ENCODE measurements at places on chromosomes 11 and 22.

GRCh38 chr22:41256254-41257253, 15.8 kb upstream of the CHADL start:
- peak; percentile 25 for DNase-seq

- DNase-seq = peak; percentile 40
Measured at GRCh38 chr22:46941968-46942798, 179.7 kb downstream of the TBC1D22A start.

GRCh38 chr22:26416670-26417276, 12.3 kb upstream of the ASPHD2 start:
- DNase-seq = peak; percentile 88

GRCh38 chr22:17105143-17106129, 15.7 kb downstream of the TMEM121B start:
- DNase-seq = no peak

GRCh38 chr11:61637277-61637676, 42.9 kb upstream of the DAGLA start:
- DNase-seq = no peak

DNA sequence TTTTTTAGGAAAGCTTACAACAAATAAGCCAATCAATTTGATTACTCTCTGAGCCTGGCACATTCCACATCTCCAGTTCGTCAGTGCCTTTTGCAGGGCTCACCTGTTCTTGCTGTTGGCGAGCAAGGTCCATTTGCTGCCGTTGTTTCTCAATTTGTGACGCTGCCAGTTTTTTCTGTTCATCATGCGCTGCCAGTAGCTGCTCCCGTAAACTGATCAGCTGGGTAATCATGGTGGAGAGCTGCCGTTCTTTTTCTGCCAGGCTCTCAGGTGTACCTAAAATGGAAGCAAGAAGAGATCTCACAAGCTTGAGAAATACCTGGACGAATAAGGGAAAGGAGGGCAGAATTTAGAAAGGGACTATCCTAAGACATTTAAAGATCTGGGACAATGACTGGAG, 169.7 kb downstream of the SOX6 start:
- DNase-seq = no peak

DNA sequence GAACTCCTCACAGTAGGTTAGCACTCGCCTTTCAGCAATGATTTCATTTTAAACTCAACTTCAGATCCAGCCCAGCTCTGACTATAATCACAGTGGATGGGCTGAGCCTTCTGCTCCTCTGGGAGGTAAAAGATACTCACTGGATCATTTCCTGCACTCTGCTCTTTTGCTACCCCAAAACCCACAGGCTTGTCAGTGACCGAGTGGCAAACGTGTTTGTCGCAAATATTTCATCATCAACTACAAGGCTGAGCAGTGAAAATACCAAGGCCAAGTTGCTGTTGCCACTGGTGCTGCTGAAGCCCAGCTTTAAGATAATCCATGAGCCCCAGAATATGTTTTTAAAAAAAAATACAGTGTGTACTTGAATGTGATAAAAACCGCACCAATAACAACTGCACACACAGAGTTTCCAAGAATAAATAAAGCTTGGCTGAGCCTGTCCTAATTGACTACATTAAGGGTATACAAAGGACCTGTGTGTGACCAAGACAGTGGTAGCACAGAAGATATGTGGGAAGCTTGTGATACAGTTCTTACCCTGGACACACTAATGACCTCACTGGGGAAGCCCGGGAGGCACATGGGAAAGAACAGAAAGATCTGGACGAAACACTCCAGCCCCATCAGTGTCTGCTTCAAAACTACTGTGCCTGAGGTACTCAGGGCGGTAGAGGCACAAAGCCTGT, 41.3 kb downstream of the ABTB2 start:
- peak; percentile 41 for DNase-seq

- peak; percentile 74 for DNase-seq
Measured at GRCh38 chr11:68946416-68947090, 34.2 kb downstream of the MRGPRD start.

GRCh38 chr11:71326328-71326940, 74.1 kb upstream of the SHANK2 start:
- no peak for DNase-seq

GRCh38 chr22:35539910-35540594, 579 bp upstream of the RASD2 start:
- DNase-seq = peak; percentile 48

DNA sequence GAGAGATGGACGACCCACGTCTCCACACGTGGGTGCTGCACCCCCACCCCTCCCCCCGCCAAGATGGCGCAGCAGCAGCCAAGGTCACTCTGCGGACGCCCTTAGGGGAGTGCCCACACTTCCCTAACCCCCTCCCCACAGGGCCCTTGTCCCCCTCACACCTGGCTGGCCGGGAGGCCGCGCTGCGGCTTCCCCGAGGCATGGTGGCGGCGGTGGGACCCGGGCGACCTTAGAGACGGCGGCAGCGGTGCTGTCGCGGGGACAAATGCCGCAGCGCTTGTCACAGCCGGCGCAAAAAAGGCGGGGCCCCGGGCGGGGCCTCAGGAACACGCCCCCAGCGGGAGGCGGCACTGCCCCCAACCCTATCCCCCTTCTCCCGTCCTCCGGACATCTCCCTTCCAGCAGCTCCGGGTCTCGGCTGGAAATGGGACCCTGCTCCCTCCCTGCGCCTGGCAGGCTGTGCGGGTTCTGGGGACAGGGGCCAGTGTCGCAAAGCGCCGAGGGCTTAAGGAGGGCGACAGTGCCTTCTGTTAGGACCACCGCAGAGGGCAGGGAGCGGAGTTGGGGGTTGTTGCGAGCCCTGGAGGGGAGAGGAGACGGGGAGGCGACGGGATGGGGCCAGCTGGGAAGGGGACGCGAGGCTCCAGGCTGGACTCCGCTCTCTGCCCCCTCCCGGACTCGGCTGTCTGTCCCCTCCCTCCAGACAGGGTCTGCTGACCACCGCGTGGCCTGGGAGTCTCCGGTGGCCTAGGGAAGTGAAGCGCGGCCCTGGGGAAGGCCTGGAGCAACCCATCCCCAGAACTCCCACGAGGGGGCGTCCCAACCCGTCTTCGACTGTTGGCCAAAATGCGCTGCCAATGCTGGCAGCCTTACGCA, at the start of gene CHCHD10:
Gene CHCHD10, minus strand, starts transcription at position 300 of the 876 bp plus-strand sequence. Its CDS starts 98 bp downstream, at position 202.
- DNase-seq = peak; percentile 76

DNA sequence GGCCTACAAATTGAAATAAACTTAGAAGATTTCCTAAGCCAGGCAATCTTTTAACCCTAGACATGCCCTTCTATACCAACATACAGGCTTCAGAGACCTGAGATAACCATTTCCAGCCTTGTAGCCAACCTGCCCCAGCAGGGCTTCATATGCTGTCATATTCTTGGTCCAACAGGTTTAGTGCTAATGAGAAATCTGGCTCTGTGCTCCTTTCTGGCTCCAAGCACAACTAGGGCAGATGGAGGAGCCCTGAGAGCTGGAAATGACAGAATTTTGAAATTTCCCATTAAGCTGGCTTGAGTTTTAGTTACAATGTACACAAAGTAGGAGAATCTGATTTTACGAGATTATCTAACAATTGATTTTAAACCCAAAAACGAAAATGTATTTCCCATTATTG, 323.0 kb upstream of the CCDC90B start:
- no peak for DNase-seq

DNA sequence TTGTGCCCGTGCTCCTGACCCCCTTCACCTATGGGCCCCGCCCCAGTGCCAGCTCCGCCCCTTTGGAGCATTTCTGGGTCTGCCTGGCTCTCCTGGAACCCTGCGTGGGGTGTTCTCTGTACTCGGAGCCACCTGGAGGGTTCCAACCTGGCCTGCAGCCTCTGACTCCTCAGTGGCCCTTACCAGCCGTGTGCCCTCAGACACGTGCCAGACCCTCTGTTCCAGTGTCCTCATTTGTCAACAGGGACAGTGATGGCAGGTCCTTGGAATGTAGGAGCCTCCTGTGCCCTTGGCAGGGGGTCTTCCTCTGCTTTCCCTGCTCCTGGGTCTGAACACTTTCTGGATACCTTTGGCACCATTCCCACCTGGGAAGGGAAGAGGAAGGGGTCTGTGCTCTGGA, 96.4 kb downstream of the CACNA1I start:
- DNase-seq = no peak

GRCh38 chr11:135015966-135016365, 603.9 kb upstream of the B3GAT1 start:
- no peak for DNase-seq

DNA sequence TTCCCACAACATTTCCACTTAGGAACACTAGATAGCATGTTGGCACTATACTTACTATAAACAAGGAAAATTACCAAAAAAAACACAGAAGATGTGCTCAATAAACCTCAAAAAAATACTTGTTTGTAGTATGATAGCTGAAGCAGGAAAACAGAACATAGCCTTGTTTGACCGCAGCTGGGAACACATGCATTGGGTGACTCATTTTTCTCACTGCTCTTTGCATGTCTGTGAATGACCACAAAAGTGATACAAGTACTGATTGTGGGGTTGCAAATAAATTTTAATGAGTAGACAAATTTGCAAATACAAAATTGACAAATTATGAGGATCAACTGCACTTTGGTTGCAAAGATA, 22.8 kb upstream of the GUCY1A2 start:
- peak; percentile 62 for DNase-seq

- peak; percentile 34 for DNase-seq
Measured at GRCh38 chr11:66136752-66137123, 66.7 kb downstream of the PACS1 start.

DNA sequence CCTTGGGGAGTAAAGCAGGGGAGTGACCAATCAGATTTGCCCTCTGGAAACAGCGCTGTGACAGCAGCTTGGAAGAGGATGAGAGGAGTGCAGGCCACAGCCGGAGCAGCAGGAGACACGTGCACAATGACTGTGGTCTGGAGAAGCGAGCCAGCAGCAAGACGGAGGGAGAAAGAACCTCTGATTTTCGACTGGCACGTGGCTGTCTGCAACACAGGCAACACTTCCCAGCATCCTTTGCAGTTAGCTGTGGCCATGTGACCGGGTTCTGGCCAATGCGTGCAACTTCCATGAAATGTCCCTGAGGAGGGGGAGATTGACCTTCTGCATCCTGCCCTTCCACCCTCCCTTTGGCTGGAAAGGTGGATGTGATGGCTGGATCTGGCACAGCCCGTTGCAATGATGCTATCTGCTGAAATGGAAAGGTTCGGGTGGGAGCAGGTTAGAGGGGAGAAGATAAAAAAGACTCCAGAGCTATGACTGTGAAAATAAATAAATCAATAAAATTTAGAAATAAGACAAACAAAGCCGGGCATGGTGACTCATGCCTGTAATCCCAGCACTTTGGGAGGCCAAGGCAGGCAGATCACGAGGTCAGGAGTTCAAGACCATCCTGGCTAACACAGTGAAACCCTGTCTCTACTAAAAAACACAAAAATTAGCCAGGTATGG, 15.6 kb downstream of the PLA2G6 start:
- no peak for DNase-seq

DNA sequence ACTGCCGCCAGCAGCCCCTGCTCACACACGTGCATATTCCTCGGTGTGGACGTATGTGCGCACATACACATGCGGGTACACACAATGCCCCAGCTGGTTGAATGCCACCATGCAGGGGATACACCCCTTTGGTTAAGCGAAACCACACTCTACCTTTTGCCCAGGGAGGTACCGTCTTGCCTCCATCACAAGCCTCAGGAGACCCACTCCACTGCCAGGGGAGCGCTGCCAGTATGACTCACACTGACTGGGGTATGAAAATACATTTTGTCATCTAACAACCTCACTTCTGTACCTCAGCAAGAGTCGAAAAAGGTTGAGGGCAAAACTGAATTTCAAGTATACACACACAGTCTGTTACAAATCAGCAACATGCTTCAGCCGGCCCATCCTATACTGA, 39.4 kb downstream of the TMEM45B start:
- no peak for DNase-seq

DNA sequence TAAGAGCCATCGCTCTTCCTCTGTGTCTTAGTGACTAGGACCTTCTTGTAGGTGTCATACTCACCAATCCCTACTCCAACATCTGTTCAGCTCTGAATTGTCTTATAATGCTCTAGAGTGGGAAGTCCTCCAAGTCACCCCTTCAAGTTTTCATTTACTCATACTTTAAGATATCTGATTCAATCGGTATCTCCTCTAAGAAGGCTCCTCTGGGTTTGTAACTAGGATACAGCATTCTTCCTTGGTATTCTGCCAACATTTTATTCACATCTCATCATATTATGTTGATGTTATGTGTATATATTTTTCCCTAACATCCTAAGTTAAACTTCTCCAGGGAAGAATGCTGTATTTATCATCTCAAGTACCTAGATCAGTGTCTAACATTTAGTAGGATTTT, 662.1 kb downstream of the NTM start:
- peak; percentile 91 for DNase-seq
